SJSA1 (cell line): ENCODE measurements at places on chromosomes 3 and 15.

DNA sequence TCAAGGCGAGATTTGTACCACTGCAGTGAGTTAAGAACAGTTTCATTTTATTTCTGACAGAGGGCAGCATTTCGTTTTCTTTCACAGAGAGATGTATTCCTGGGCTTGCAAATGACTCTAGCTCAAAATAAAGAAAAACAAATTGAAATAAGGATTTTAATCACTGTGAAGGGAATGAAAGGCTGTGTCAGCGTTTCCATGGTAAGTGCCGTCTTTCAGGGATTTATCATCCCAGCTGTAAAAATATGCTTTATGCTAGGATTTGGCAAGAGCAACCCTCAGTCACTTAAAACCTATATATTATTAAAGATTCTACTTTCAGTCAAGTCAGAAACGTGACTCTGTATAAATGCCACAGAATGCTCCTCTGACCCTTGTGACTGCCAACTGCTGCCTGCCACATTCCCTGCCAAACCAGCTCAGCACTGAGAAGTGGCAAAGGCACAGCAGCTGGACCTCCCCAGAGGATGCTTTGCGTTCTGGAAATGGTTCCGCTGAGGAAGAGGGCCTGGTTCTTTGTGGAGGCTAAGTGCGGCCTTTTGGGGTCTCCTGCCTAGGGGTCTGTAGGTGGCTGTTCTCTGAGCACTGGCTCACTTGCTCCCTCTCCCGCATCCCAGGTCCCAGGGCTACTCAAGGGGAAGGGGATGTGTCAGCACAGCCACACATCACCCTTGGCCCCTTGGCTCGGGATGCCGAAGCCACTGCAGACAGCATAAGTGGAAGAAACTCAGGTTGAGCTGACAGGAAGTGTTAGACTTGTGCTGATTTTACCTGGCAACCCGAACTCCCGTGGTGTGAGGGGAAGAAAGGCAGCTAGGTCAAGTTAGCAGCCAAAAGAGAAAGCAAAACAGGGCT lies 56.6 kb upstream of the POMGNT2 start:
- H3K4me3 ChIP-seq, result no peak overlapping the region
- no peaks in the 10 kb centered on the region for H3K27me3 ChIP-seq
- H3K4me1 ChIP-seq, result no peaks in the 10 kb centered on the region
- DNase-seq, result no peak
- no peak overlapping the region for H3K27ac ChIP-seq
- H3K36me3 ChIP-seq, result no peaks in the 10 kb centered on the region

- DNase-seq, result peak; percentile 46
- H3K4me1 ChIP-seq, result peaks cover 4% of the 10 kb centered on the region
- H3K4me3 ChIP-seq, result no peak overlapping the region
- H3K36me3 ChIP-seq, result no peaks in the 10 kb centered on the region
- H3K27me3 ChIP-seq, result no peaks in the 10 kb centered on the region
These were observed 25.9 kb upstream of the SPRED1 start for GRCh38 chr15:38226608-38227266.

GRCh38 chr3:50237754-50238548 lies 1.9 kb downstream of the GNAI2 start:
- H3K36me3 ChIP-seq, result peaks cover 52% of the 10 kb centered on the region
- H3K27ac ChIP-seq, result peak overlapping the region; percentile 27
- peak; percentile 86 for DNase-seq
- peak overlapping the region; percentile 77 for H3K4me3 ChIP-seq
- no peaks in the 10 kb centered on the region for H3K27me3 ChIP-seq
- H3K4me1 ChIP-seq, result peaks cover 36% of the 10 kb centered on the region

DNA sequence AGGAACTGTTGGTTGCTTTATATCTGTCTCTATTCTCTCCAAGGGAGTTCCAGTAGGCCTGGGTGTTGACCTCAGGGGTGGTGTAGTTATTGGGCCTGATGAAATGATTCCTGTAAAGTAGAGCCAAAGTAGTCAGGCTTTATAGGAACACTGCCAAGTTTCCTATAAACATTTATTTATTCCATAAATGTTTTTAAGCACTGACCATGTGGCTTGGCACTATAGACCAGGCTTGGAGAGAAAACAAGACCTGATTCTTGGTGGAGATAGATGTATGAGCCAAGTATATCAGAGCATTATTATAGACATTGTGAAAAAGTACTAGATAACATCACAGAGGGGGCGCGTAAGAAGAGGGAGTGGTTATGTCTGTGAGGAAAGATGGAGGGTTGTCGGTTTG lies 65.9 kb downstream of the TFG start:
- H3K27me3 ChIP-seq, result no peaks in the 10 kb centered on the region
- no peak overlapping the region for H3K27ac ChIP-seq

DNA sequence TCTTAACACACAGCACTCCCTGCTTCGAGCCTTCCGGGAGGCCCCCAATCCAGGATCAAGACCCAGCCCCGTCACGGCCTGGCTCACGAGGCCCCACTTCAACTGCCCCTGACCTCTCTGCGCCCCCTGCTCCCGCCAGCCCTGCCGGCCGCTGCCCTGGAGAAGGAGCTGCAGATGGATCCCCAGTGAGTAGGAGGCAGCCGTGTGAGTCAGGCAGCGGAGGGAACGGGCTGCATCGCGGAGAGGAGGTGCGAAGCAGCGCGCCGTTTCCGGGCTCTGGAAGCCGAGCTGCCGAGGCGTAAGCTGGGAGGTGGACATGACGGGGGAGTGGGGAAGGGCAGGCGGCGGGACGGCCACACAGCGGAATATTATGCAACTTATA lies 133.4 kb downstream of the TPRA1 start:
- no peak overlapping the region for H3K27ac ChIP-seq
- no peaks in the 10 kb centered on the region for H3K36me3 ChIP-seq
- peaks cover 20% of the 10 kb centered on the region for H3K4me1 ChIP-seq
- no peak overlapping the region for H3K4me3 ChIP-seq
- peaks cover 29% of the 10 kb centered on the region for H3K27me3 ChIP-seq

GRCh38 chr3:172658344-172659245 lies 52.3 kb downstream of the NCEH1 start:
- peak overlapping the region; percentile 82 for H3K27ac ChIP-seq
- DNase-seq, result peak; percentile 75
- no peaks in the 10 kb centered on the region; the same call in 1 of the 2 replicates for H3K36me3 ChIP-seq
- H3K27me3 ChIP-seq, result no peaks in the 10 kb centered on the region

GRCh38 chr3:169945313-169945712 lies 21.3 kb upstream of the SEC62 start:
- DNase-seq, result no peak
- H3K27me3 ChIP-seq, result no peaks in the 10 kb centered on the region
- H3K4me1 ChIP-seq, result no peaks in the 10 kb centered on the region
- H3K36me3 ChIP-seq, result no peaks in the 10 kb centered on the region
- no peak overlapping the region for H3K27ac ChIP-seq
